ENCODE measurements at places on chromosomes 7 and 10. TPM values are rescaled to one million over a fixed set of nuclear protein-coding genes. Genes with fewer than 3 reads are reported as not detected.

SPDYE2B gene
- not detected for total RNA-seq

WIPF3 gene
- total RNA-seq: not detected

SPDYE3 gene
- total RNA-seq: not detected

PPP1R3C gene
- 18.7 TPM for total RNA-seq

RHEB gene
- 90.9 TPM for total RNA-seq

PITX3 gene
- not detected for total RNA-seq

TDRD1 gene
- total RNA-seq: not detected

LBX1 gene
- total RNA-seq: not detected

LUC7L2 gene
- total RNA-seq: 50.7 TPM

CUZD1 gene
- 0.29 TPM for total RNA-seq

AGMO gene
- total RNA-seq: not detected

NAPEPLD gene
- 5.6 TPM for total RNA-seq

TUBAL3 gene
- total RNA-seq: 0.07 TPM

NYAP1 gene
- total RNA-seq: 0.15 TPM

SEMA4G gene
- total RNA-seq: 46.2 TPM

ARHGAP12 gene
- 54.6 TPM for total RNA-seq

SPDYE6 gene
- not detected for total RNA-seq

PIK3CG gene
- total RNA-seq: not detected

KIAA1549 gene
- total RNA-seq: 1.8 TPM

IDI2 gene
- total RNA-seq: not detected

WDFY4 gene
- not detected for total RNA-seq

C10orf53 gene
- total RNA-seq: not detected

GHRHR gene
- not detected for total RNA-seq

PLEKHA8 gene
- 26.4 TPM for total RNA-seq

MYL10 gene
- not detected for total RNA-seq

CFAP46 gene
- total RNA-seq: 0.84 TPM

TACR2 gene
- not detected for total RNA-seq

CYP26C1 gene
- 0.02 TPM for total RNA-seq

SFXN4 gene
- 47.4 TPM for total RNA-seq

GPR22 gene
- not detected for total RNA-seq

PIP gene
- total RNA-seq: not detected

AGBL3 gene
- 7.2 TPM for total RNA-seq

MALSU1 gene
- 188 TPM for total RNA-seq

PLEKHS1 gene
- total RNA-seq: not detected

RPA3 gene
- total RNA-seq: 154 TPM

SEPTIN7 gene
- total RNA-seq: 129 TPM

SPDYE8 gene
- not detected for total RNA-seq

PCGF6 gene
- 24.7 TPM for total RNA-seq

RNF133 gene
- 1.00 TPM for total RNA-seq

PKD2L1 gene
- total RNA-seq: 0.31 TPM

GIMAP2 gene
- 1.4 TPM for total RNA-seq

LRRC18 gene
- not detected for total RNA-seq

AKR1C1 gene
- total RNA-seq: 2,238 TPM

SPDYE1 gene
- not detected for total RNA-seq

UTF1 gene
- total RNA-seq: not detected
